ENCODE measurements at places on chromosomes 2 and 18.

- DNase-seq = no peak
Observed at GRCh38 chr2:165401285-165401852, 68.1 kb upstream of the CSRNP3 start.

- no peak for DNase-seq
Observed at GRCh38 chr2:105787376-105788318, 42.9 kb downstream of the NCK2 start.

GRCh38 chr2:170895023-170895757, 33.9 kb upstream of the GORASP2 start:
- no peak for DNase-seq

DNA sequence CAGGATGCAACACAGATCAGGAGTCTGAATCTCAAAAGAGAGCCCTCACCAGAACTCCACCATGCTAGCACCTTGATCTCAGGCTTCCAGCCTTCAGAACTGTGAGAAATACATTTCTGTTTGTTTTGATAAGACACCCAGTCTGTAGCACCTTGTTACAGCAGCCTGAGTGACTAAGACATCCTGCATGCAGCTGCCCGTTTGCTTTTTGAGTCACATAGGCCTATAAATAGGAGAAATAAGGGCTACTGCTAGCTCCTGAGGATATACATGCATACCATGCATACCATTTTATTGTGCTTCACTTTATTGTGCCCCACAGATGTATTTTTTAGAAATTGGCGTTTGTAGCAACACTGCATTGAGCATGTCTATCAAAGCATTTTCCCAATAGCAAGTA, 337.8 kb downstream of the CDH2 start:
- no peak for DNase-seq

- no peak for DNase-seq
Observed at GRCh38 chr18:21457179-21457535, 143.3 kb downstream of the ESCO1 start.

DNA sequence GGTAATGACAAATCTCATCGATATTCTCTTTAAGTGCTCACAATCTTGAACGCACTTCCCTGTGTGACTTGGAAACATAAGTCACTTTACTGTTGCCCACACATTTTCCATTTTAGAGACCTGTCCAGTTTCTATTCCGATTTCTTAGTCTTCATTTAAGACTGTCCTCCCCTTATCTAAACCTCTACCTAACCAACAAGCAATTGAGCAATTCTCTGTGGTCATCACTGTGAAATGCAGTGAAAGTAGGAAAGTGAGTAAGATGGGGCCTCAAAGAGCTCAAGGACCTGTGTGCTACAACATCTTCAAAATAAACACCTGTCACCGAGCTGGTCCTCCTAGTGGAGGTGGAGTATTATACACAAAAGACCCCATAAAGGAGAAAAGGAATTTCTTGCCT, 184.4 kb downstream of the CNTNAP5 start:
- DNase-seq = no peak

GRCh38 chr2:44246840-44247369, 28.4 kb upstream of the SLC3A1 start:
- no peak for DNase-seq

DNA sequence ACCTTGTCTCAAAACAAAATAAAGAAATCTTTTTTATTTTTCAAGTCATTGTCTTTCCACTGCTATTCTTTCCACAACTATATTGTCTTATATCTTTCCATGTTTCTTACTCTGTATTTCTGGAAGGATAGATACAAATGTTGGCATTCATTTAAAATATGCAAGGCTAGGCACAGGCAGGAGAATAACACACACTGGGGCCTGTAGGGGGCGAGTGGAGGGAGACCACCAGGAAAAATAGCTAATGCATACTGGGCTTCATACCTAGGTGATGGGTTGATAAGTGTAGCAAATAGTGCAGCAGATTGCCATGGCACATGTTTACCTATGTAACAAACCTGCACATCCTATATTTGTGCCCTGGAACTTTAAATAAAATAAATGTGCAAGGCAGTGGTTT, 9.6 kb downstream of the MRPL30 start:
- no peak for DNase-seq

DNA sequence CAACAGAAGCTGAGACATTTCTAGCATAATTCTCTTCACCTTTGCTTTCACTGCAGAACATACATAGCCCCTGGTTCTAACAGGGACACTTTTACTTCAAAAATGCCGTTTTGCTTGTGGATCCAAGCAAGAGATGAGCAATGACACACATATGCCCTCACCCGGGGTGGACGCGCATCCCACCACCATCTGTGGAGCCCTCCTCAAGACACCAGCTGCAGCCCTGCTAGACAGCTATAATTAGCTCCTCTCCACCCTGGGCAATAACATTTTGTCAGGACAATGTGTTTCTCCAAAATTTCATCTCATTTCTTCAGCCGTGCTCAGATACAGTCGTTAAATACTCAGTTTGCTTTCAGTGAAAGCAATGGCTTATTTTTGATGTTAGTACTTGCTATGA, 368.7 kb upstream of the RAB6C start:
- DNase-seq = no peak

DNA sequence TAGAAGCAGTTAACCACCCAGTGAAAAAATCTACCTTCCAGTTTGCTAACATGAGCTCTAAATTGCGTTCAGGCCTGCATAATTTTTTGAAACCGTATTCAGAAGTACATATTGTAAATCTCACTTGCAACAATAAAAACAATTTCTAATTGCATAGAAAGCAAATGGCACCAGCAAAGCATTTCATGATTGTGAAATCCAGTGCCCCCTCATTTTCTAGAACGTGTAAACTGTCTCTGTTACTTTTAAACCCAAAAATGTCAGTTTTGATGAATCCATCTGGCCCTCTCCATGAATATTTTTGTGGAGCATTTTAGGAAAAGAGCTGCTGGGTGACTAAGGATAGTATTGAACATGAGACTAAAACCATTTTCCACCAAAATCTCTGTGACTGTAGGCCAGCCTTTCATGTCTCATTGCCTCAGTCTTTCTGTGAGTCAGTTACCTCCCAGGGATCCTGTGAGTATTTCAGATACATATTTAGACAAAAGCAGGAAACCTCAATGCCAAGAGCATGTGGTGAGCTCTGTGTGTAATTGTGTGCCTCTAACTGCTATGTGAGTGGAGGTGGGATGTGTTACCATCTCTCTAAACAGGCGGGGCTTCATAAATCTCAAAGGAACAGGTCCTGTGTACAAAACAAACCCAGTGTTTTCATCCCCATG, 477.8 kb upstream of the DCC start:
- DNase-seq = no peak

GRCh38 chr2:239714116-239714515, 311.0 kb downstream of the NDUFA10 start:
- DNase-seq = no peak

DNA sequence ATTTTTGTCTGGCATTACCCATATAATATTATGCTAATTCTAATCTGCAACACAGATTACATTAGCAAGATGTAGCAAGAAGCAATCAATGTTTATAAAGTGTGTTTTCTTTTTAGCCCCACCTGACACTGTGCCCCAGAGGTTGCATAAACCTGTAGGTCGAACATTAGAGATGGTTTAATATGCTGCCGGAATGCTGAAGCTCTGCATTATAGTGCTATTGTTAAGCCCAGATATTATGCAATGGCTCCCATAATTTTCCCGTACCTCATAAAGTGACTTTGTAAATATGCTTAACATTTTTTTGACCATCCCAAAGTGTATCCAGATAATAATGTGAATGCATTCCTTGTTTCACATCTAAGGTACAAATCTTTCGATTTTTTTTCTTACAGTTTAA, 109.3 kb upstream of the MAP4K3 start:
- no peak for DNase-seq

DNA sequence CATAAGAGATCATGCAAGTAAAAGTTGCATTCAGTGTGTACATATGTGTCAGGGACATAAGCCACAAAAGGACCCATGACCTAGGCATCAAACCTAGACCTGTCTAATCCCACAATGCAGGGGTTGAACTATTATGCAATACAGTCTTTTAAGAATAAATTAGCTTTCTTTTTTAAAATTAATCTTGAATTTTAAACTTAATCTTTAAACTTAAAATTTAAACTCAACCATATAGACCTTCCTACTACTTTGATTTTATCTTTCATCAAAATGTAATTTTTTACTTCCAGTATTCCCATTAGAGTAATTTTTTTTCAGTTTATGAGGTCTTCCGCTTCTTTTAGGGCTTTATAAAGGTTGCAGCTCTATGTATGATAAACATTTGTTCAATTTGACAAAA, 702.9 kb downstream of the SUCLG1 start:
- no peak for DNase-seq

DNA sequence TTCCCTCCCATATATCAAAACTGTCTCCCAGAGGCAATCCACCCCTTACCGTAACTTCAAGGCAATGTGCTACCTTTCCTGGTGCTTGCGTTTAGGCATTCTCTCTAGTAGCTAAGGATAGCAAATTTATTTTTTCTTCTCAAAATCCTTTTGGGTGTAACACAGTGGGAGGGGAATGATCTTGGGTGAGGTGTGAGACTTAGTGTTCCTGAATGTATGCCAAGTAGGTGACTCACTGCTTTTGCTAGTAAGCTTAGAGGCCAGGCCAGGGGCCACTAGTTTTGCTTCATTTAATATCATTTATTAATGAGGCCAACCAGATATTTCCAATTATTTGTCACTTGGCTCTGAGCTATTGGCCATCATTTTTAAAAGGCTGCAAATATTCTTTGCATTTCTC, 135.5 kb downstream of the NAPG start:
- no peak for DNase-seq

DNA sequence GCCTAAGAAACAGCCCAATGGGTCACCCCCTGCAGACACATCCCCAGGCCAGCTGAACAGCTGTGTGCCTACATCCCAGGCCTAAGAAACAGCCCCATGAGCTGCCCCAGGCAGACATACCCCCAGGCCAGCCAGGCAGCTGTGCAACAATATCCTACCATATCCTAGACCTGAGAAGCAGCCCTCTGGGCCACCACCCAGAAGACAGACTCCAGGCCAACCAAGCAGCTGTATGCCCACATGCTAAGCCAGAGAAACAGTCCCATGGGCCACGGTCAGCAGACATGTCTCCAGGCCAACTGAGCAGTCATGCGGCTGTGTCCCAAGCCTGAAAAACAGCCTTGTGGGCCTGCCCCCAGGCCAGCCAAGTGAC, 205.5 kb downstream of the ATAD2B start:
- no peak for DNase-seq

DNA sequence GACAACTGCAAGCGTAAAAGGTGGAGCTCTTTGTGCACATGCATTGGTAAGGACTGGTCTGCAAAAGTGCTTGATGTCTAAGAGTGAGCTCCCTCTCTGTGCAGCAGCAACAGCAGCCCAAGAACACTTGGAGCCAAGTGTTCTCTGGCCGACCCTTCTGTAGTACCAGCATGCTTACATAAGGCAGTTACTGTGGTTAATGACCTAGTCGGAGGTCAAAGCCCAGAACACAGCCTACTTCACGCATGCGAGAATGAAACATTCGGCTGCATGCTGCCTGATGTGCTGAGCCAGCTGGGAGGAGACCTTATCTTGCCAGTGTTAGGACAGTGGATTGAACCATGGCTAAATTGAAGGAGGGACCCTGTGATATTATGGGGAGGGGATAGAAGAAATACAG, 21.3 kb downstream of the NCAPH start:
- DNase-seq = no peak

- no peak for DNase-seq
Observed at GRCh38 chr2:187552828-187553681, 1.2 kb downstream of the TFPI start.

DNA sequence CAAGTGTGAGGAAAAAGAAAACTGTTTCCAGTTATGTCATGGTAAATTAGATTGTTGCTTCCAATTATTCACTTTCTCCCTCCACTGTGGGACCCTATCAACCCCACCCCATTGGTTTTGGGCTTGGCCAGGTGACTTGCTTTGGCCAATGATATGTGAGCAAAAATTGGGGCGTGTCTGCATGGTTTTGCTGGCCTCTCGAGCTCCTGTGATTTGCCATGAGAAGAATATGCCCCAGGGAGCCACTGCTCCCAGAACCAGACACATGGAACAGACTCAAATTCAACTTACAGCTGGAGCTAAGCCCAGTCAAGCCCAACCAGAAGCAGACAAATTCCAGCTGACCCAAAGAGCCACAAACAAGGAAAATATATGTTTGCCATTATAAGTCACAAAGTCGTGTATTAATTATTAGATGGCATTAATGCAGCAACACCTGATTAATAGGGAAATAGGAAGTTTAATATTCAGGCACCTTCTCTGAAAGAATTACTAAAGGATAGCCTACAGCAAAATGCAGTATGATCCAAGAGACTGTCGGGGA, 248.9 kb downstream of the ANAPC1 start:
- DNase-seq = no peak

DNA sequence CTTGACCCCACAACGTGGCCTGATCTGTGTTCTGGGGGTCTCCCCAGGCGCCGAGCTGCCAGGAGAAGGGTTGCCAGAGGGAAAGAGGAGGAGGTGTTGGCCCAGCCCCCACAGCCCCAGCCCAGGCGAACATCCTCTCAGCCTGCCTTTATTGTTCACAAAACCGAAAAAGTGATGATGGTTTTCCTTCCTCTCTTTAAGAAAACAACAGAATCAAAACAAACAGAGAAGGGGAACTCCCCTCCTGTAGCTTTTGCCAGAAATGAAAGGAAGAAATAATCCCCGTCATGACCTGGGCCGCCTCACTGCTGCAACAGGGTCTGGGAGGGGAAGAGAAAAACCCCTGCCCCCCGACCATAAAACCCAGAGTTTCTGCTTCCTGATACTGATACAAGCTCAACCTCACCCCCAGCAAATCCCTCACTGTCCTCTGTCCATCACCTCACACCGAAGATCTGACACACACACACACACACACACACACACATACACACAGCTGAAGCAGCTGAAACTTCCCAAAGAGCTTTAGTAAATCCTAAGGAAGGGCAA, 52.0 kb downstream of the ZFP36L2 start:
- DNase-seq = no peak

GRCh38 chr2:27284996-27285395, 2.8 kb downstream of the TRIM54 start:
- DNase-seq = no peak

DNA sequence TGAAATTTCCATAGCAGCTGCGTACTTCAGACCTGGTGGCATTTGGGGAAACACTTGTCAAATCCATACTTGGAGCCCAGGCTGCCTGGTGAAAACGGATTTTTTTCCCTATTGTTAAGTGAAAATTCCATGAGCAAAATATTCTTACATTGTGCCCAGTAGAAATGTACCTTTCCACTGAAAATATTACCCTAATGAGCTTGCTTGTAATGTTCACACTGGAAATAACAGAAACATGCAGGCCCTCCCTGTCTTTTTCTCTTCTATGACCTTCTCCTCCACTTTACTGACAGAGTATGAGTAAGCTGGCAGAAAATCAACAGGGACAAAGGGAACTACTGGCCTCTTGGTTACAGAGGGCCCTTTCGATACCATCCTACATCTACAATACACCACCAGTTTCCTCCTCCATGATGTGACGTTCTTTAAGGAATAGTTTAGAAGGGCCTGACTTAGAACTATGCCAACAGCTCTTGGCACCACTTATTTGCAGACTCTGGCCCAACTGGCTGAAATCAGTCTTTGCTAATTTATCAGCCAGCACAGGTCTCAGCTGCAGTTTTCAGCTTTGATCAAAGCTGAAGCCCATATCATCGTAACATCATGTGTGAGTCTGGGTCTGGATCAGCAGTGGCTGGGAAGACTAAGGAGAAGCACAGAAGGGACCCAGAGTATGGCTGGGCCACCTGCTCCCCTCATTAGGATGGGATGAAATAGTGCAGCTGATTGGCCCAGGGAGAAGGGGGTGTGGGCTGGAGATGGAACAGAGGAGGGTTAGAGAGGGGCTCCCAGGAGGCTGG, 272.2 kb upstream of the ID2 start:
- DNase-seq = no peak

- DNase-seq = no peak
Observed at GRCh38 chr2:12715258-12716031, 1.3 kb upstream of the TRIB2 start.

- DNase-seq = no peak
Observed at GRCh38 chr2:236840857-236841256, 244.8 kb upstream of the COPS8 start.

All from left renal cortex interstitium (tissue), 4 donors.